ENCODE measurements at places on chromosomes 11 and 22. TPM values are rescaled to one million over a fixed set of nuclear protein-coding genes. Genes with fewer than 3 reads are reported as not detected.

Gene TMEM151A
- not detected for total RNA-seq

Gene ARHGEF17
- total RNA-seq = 0.08 TPM

Gene SLC5A4
- not detected for total RNA-seq

Gene TESMIN
- 2.2 TPM for total RNA-seq

Gene ST13
- 250 TPM for total RNA-seq

Gene OR51B2
- not detected for total RNA-seq

Gene RBM4B
- 15.5 TPM for total RNA-seq

Gene ANO9
- total RNA-seq = 22.2 TPM

Gene TP53AIP1
- not detected for total RNA-seq

Gene PRPF19
- 213 TPM for total RNA-seq
